ENCODE measurements at places on chromosomes 5 and 9.

GRCh38 chr5:74212336-74212735, 428.2 kb downstream of the ENC1 start:
- no peak for DNase-seq

DNA sequence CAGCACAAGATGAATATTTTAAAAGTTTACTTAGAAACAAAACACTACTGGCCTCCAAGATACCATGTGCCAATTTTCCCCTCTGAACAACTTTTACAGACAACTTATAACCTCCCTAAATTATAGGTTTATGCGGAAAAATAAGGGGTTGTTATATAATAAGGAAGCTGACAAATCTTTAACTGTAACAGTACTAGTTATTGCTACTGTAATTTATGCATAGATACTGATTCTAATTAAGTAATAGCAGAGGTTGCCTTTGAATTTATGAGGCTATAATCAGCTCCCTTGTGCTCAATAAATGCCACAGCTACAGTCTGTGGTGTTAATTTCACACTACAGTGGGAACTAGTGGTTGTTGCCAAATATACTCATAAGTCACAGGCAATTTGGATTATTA, 291.3 kb upstream of the PCSK5 start:
- no peak for DNase-seq

DNA sequence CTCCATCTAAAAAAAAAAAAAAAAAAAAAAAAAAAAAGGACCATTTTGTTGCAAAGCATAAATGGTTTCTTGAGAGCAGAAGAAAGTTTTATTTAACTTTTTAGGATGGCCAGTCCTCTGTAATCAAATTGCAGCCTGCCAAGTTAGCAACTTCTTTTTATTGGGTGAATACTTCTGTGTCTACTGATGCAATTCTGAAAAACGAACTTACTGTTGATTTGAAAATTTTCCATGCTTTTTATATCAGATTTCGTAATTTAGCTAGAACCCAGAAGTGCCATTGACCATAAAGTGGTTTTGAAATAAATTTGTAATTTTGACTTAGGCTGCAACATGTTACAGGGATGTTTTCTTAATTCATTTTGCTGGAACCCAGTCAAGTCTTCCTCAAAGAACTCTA, 269.1 kb upstream of the ACTBL2 start:
- no peak for DNase-seq

- no peak for DNase-seq
Observed at GRCh38 chr9:80791836-80792235, 897.5 kb downstream of the TLE1 start.

DNA sequence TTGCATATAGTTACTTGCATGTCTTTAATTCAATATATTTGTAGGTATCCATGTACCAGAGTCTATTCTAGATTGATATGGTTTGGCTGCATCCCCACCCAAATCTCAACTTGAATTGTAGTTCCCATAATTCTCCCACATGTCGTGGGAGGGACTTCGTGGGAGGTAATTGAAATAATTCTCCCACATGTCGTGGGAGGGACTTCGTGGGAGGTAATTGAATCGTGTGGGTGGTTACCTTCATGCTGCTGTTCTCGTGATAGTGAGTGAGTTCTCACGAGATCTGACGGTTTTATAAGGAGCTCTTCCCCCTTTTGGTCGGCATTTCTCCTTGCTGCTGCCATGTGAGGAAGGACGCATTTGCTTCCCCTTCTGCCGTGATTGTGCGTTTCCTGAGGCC, 16.5 kb downstream of the FBXL7 start:
- no peak for DNase-seq

GRCh38 chr9:74800226-74800625, 87.5 kb downstream of the TRPM6 start:
- DNase-seq, result no peak

- DNase-seq, result no peak
Observed at GRCh38 chr9:97737429-97737828, 40.3 kb upstream of the XPA start.

- no peak for DNase-seq
Observed at GRCh38 chr5:103514371-103514770, 48.2 kb downstream of the NUDT12 start.

- no peak for DNase-seq
Observed at GRCh38 chr9:16637218-16637617, 233.3 kb downstream of the BNC2 start.

DNA sequence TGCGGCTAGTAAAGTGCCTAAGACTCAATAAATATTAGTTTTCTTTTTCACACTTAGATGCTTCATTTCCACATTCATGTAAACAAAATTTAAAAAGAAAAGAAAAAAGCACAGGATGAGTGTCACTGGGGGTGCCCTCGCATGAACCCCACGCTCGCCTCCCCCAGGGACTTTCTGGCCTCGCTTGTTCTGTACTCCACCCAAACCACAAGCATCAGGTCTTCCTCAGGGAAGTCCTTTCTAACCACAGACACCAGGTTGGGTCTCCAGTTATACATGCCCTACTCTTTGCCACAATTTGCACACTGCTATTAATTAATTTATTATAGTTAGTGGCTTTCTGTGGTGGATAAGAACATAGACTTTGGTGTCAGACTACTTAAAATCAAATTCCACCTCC, 92.4 kb downstream of the RORB start:
- DNase-seq, result no peak

- no peak for DNase-seq
Observed at GRCh38 chr5:137516251-137516797, 17.2 kb upstream of the SPOCK1 start.

DNA sequence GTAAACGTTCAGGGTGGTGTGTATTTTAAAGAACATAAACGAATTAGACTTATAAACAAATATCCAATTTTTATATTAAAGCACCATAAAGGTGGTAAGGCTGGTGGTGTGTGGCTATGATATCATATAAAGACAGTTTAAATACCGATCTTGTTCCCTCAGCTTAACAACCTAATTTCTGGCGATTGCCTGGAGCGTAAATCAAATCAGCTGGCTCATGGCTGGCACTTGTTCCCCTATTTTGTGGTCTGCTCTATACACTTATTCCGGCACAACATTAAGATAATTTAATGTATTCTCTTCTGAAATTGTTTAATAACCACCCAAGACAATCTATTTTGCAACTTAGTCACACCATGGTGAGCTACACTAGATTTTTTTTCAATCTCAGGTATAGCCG, 2.4 kb upstream of the HAPLN1 start:
- no peak for DNase-seq

- no peak for DNase-seq
Observed at GRCh38 chr9:80127920-80128319, 556.2 kb downstream of the TLE4 start.

DNA sequence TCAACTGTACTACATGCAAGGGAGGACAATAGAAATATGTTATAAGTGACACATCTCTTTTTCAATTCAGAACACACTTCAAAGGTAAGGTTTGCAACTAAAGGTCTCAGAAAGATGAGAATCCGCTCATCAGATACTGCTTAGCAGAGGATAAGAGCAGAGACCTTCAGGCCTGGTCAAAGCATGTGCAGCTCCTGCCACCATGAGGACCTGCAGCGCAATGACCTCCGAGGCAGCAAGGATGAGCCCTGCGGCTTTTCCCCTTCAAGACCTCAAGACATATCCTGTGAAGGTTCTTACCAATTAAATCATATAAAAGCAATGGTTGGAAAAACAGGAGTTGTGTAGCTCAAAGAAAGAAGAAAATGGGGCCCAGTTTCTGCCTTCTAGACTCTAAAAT, 135.8 kb downstream of the TRIM36 start:
- DNase-seq, result no peak

- DNase-seq, result no peak
Observed at GRCh38 chr9:35563791-35564197, 41.3 kb upstream of the TESK1 start.

DNA sequence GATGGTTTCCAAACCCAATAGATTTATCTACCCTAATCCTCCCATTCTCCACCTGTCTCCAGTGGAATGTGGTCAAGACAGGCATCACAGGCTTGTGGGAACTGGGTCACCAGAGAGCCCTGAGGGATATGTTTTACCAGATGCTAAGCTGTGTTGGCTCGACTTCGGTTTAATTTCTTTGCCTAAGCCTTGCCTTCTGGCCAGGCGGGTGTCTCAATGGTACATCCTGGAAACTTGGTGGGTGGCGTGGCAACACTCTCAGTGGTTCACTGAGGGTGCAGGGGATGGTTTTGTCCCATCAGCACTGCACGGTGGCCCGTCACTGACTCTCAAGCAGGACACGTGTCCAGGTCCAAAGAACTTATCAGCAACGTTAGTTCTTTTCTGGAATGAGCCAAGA, 192.2 kb downstream of the TENT4A start:
- no peak for DNase-seq

- DNase-seq, result no peak
Observed at GRCh38 chr9:122695696-122696095, 20.8 kb downstream of the OR1L3 start.

DNA sequence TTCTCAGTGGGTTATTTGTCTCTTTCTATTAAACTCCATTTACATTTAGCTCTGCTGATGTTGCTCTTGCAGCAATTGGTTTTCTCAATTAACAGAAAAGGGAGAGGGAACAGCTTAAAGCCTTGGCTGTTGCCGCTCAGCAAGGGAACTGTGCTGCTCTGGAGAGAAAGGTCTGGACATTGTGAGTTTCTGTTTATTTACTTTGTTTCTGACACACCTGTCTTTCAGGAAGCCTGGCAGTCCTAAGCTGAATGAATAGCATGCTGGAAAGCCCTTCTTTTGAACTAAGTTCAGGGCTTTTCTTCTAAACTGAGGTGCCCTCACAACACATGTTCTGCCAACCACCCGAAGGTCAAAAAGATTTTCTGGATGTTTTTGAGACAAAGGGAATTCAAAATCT, 491.9 kb downstream of the PDE4D start:
- no peak for DNase-seq

DNA sequence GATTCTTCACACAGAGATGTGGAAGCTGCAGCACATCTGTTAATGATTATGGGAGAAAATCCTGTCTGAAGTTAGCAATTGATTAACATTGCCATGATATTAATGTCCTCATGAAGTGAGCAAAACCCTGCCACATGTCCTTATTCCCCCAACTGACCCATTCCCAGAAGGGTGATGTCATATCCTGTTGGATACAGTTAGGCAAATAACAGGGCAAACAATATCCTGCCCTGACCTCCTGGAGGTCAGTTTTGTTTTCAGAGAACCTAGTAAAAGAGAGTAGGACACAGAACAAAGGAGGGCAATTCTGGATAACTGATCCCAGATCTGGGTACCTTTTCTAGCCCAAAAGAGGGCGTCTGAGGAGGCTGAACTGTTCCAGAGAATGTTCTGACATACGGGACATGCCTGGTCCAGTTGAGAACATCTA, 11.0 kb downstream of the ABLIM3 start:
- no peak for DNase-seq

DNA sequence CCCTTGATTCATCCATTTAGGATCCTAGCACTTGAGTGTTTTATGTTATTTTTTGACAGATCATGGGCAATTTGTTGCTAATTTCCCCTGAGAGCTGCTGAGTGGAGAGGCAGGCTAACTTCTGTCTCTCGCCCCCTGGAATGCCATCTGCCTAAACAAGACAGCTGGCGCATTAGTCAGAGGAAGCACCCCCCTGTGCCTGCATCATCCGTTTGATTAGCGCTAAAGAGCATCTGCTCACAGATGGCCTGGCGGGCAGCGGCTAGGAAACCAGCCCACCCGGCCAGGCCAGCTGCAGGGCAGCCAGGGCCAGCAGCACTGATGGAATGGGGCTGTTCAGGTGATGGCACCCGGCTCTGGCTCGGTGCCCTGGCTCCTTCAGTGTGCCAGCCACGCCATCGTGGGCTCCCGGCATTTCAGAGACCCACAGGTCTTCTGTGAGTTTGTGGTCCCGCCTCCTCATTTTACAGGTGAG, 22.9 kb upstream of the ASS1 start:
- DNase-seq, result no peak

- no peak for DNase-seq
Observed at GRCh38 chr5:81859624-81860023, 108.7 kb upstream of the SSBP2 start.

DNA sequence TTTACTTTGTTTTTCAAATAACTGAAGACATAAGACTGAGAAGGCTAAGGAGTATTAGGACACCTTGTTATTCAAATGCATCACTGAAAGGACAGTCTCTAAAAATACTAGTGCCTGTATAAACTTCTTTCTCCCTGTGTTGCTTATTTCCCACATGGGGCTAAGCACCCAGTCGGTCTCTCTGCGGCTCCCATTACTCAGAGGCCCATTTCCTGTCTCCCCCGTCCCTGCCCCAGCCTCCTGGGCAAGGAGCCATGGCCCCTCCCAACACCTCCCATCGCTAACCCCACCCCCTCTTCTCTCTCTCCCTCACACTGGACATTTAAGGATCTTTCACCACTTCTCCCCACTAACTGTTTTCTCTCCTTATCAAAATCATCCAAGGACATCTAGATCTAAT, 81.9 kb downstream of the EBF1 start:
- no peak for DNase-seq

- no peak for DNase-seq
Observed at GRCh38 chr5:177100714-177101121, 14.0 kb downstream of the FGFR4 start.

- DNase-seq, result no peak
Observed at GRCh38 chr5:149294872-149295829, 23.5 kb downstream of the AFAP1L1 start.

GRCh38 chr5:133400831-133401351, 211.4 kb downstream of the FSTL4 start:
- no peak for DNase-seq

- DNase-seq, result no peak
Observed at GRCh38 chr5:151065609-151066008, 15.2 kb downstream of the TNIP1 start.

DNA sequence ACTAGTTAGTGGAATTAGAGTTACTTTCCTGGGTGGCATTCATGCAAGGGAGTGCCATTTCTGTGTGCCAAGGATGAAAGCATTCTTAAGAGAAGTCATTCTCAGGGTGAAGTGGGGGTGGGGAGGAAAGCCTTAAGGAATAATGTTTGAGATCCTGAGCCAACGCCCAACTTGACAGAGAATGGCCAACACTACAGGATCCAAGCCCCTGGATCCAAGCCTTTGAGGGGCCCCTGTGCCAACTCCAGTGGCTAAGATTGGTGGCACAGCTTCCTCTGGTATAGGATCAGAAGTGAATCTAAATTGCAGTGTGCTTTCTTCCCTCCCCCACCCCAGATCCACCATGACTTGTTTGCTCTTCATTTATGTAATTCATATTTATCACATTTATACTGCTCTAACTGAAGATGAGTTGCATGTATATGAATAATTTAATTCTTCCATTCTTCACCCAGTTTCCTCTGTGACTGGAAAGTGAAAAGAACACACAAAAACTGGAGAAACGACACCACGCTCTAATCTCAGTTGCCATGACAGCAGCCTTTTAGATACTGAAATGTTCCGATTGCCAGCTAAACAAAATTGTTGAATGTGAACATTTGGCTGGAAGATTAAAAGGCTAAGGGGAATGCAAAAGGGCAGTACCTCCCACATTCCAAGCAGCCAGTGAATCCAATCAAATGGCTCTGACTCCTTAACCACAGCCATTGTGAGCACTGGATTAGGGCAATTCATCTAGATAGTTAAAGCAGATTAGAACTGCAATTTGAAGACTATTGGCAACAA, 4.5 kb downstream of the ZNF608 start:
- no peak for DNase-seq

Data from stimulated activated CD4-positive, alpha-beta T cell treated with anti-CD3 and anti-CD28 coated beads, Interleukin-4, amount 100 ng/mL, for 24 hours (primary cell).